Neuronal stem cell (in vitro differentiated cells): ENCODE measurements at places on chromosomes 6 and 20.

- no peak for DNase-seq
Measured at GRCh38 chr6:1595271-1596087, 14.2 kb upstream of the FOXC1 start.

DNA sequence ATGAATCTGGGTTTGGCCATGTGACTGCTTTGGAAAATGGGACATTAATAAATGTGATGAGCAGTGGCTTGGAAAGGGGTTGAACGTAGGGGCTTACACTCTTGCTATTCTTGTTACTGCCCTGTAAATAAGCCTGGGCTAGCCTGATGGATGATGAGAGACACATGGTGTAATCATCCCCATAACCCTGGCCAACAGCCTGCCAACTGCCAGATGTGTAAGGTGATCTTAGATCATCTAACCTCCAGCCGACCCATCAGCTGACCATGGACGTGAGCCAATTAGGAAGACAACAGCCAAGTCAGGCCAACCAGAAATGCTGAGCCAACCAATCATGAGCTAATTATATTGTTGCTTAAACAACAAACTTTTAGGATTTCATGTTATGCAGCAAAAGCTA lies 25.2 kb downstream of the FBXO30 start:
- DNase-seq, result no peak

- DNase-seq, result no peak
Measured at GRCh38 chr6:140379919-140380318, 1005.5 kb upstream of the CITED2 start.

GRCh38 chr6:88804701-88805100 lies 158.7 kb downstream of the RNGTT start:
- no peak for DNase-seq

DNA sequence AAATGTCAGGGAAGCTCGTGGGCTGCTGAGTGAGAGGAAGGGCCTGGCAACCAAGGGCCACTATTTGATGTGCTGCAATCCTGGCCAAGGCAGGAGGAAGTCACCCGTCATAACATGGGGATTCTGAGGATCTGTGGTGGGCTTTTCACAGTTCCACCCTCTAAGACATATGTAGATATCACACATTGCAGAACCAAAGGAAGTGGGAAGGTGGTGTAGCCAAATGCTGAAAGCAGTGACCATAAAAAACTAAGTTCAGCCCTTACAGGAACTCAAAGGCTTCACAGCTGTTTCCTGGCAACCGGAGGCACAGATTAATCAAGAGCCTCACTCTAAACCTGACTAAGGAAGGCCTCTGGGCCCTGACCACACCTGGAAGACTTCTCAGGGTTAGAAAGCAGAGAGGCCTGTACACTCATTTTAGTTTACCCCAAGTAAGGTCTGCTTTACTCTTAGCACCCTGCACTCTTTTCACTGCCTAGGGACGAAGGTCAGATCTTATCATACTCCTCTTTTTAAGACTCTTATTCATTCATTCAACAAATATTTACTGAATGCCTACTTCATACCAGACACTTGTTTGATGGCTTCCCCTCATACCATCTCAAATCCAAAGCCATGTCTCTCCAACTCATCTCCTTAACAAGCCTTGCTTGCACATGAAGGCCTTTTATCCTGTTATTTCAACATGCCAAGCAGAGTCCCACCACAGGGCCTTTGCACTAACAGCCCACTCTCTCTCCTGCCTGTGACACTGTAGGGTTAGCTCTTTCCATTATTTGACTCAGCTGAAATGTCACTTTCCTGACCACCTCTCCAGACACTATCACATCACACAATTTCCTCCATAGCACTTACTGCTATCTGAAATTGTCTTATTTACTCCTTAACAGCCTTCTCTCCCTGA lies 2.6 kb downstream of the UBE2V1 start:
- no peak for DNase-seq

GRCh38 chr6:17470202-17470937 lies 77.0 kb downstream of the CAP2 start:
- DNase-seq, result no peak

DNA sequence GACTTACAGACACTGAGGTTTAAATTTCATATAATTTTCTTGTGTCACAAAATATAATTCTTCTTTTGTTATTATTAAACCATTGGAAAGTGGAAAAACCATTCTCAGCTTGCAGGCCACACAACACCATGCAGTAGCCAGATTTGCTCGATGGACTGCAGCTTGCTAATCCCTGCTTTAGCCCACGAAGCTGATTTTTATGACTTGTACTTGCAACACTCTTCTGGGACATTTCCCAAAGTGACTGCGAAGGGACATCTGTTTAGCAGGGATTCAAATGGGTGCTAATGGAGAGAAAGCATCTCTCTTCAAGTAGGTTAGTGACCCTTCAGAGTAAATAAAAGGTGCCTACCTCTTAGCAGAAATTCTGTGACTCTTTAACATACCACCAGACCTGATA lies 304.6 kb upstream of the ZFP64 start:
- DNase-seq, result no peak

DNA sequence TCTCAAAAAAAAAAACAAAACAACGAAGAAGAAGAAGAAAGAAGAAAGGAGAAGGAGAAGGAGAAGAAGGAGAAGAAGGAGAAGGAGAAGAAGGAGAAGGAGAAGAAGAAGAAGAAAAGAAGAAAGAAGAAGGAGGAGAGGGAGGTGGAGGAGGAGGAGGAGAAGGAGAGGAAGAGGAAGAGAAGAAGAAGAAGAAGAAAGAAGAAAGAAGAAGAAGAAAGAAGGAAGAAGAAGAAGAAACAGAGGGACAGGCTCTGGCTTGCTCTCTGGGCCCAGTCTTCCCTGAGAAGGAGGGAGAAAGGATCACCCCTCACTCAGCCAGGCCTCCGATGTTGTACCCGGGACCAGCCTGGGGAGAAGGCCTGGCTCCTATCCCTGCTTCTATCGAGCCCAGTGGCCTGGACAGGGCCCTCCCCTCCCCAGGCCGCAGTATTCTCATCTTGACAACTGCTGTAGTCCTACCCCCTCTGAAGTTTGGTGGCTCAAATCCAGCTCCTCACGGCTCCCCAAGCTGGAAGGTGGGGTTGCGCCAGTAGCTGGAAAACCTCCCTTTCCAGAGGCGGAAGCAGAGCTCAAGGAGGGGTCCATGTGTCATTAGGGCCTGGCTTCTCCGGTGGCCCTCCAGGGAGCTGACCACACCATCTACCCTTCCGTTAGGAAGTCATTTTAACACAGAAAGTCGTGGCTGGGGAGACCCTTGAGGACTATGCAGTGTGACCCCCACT lies 18.9 kb downstream of the C6orf132 start:
- DNase-seq, result no peak

GRCh38 chr20:58970146-58970545 lies 10.9 kb upstream of the NELFCD start:
- no peak for DNase-seq

- no peak for DNase-seq
Measured at GRCh38 chr20:63833776-63834490, 2.9 kb upstream of the ZBTB46 start.

DNA sequence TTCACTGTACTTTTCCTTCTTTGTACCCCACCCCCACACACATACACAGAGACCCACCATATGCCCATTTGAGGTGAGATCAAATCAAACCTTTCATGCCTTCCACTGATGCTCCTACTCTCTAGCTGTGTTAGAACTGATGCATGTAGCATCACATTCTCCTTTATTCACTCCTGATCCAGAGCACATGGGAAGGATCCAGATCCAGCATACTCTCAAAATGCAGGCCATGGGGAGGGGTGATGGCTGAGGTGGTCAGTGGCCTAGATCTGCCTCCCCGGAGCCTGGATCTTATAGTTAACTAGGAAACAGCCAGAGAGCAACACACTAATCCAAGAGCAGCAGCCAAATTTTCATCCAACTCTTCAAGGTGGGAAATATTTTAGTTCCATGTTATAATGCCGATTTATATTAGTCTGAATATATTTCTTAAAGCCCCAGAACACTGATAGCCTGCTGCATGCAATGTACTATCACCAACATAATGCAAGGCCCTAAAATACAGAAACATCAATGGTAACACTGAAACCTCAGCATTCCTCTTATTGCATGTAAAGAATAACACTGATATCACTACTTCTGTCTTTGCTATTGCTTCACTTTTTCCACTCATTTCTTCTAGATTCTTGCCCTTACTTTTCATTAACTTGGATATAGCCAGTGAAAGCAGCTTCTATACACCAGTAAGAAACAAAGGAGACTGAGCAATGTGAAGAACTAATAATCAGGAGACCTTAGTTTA lies 126.8 kb upstream of the BEND6 start:
- DNase-seq, result no peak

GRCh38 chr20:53695797-53696527 lies 102.3 kb upstream of the ZNF217 start:
- no peak for DNase-seq

GRCh38 chr20:34583544-34583943 lies 25.0 kb downstream of the MAP1LC3A start:
- DNase-seq, result no peak

DNA sequence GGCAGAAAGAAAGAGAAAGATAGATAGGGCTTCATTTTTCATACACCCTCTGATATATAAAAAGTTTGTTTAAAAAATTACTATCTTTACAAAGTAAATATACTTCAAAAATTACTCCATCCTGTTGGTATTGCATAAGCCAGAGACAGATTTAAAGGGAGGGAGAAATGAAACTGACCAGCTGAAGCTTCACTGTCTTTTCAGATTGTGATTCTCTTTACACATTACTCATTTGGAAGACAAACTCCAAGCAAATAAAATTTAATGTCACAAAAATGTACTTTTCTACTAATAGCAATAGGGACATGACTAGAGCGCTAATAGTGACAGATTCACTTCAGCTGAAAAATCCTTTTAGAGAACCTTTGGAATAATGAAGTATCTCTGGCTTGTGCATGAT lies 38.6 kb upstream of the MARCKS start:
- no peak for DNase-seq

GRCh38 chr20:43963872-43964791 lies 49.5 kb downstream of the TOX2 start:
- no peak for DNase-seq

DNA sequence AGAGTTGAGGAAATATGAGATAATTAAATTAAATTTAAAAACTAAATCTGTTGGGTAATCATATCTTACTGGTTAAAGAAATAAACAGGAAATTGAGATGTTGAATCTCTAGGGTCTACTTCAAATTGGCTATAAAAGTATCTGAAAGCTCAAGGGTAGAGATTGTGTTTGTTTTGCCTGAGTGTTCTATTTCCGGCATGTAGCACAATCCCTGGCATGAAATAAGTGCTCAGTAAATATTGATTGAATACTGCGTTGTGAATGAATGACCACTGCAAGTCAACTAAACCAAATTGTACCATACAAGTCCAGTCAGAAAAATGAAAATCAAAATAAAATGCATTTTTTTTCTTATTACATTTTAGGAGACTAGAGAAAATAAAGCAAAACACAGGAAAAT lies 709.8 kb downstream of the EPM2A start:
- no peak for DNase-seq

DNA sequence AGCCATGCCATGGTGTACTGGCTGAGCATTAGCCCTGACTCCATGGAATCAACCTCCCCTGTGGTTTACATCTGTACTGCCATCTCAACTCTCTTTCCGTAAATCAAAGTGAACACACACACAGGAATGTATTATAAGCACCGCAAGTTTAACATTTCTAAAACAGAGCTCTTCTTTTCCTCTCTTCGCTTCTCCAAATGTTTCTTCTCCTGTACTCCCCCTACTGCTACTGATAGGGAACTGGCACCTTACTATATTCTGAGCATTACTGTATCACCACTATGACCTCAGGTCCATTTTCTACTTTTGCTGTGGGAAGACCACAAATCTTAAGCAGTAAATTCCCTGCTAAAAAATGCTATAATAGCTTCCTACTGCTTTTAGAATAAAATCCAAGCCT lies 101.2 kb downstream of the NUS1 start:
- DNase-seq, result no peak

- DNase-seq, result no peak
Measured at GRCh38 chr6:1952740-1953360, 292.6 kb downstream of the GMDS start.

DNA sequence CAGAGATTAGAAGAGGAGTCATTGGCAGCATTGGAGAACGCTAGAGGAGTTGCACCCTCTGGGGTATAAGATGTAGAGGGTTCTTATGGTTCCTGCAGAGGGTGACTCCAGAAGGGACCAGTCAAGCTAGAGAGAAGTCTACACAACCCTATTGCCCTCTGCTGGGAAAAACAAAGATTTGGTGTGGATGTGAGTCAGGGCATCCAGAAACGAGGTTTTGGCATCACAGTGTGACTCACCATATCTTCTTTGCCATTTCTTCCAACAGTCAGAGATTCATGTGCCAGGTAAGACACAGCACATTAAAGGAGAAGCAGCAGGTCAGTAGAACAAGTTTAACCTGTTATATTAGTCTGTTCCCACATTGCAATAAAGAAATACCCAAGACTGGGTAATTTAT lies 598.8 kb downstream of the MAFB start:
- no peak for DNase-seq

GRCh38 chr6:101544286-101544685 lies 150.8 kb downstream of the GRIK2 start:
- DNase-seq, result no peak

DNA sequence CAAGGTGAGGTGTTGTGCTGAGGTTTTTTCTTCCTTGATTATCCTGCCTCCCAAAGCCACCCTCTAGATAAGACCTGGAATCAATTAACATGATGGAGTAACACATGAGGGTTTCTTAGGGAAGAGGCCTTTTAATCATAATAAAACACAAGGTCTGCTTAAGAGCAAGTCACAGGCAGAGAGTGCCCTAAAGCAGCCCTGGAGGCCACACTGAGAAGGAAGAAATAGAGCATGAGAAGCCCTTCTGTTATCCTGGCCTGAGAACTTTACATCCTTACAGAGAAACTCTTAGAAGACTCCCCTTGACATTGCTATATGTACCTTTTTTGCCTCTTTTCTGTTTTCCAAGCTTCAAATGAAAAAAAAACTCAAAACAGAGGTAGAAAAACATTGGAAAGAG lies 132.3 kb downstream of the CEP57L1 start:
- DNase-seq, result no peak

DNA sequence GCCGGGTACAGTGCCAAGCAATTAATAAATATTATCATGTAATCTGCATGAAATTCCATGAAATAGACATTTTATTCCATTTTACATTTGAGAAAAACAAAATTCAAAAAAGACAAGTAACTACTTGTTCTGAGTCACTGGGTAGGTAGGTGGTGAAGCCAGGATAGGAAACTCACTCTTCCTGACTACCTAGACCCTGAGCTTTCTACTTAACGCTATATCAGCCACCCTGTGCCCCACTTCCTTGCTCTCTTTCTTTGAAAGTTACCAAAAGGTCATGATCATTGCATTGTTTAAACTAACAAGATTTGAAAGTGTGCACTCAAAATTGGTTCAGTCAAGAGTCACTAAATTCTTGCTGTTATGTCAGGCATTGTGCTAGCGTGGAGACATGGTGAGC lies 235.7 kb downstream of the CD83 start:
- DNase-seq, result no peak
